Stomach (tissue), 19 donors: ENCODE measurements at places on chromosomes 12 and 14. TPM values are rescaled to one million over a fixed set of nuclear protein-coding genes. Genes with fewer than 3 reads are reported as not detected.
A peak's percentile ranks its signal among the peaks of the same experiment; 100 is the strongest.

DNA sequence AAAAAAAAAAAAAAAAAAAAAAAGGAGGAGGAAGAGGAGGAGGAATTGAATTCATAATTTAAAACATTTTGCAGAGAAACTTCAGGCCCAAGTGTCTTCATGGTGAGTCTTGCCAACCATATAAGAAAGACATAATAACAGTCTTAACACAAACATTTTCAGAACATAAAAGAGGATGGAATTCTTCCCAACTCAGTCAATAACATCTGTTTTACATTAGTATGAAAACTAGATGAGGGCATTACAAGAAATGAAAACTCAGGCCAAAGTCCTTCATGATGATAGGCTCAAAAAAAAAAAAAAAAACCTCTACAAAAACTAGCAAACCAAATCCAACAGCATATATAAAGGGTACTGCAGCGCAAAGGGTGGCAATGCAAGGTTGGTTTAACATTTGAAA, 151.6 kb downstream of the FOXA1 start:
- no peak for DNase-seq

DNA sequence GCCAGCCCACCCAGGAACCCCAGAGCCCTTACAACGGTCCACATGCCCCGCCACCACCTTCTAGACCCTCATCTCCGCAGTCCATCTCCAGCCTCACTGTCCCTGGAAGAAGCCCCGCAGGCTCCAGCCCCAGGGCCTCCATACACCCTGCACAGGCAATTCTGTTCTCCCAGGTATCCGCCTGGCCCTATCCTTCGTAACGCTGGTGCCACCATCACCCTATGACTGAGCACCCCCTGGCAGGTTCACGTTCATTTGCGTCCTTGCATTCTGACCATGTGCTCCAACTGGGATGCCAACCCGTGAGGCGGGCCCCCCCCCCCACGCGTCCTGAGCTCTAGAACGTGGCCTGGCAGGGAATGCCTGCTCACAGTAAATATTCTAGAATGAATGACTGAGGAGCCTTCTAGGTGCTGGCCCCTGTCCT, 675 bp upstream of the SCARB1 start:
- no peak for DNase-seq

The RNASE13 gene
- not detected for total RNA-seq

DNA sequence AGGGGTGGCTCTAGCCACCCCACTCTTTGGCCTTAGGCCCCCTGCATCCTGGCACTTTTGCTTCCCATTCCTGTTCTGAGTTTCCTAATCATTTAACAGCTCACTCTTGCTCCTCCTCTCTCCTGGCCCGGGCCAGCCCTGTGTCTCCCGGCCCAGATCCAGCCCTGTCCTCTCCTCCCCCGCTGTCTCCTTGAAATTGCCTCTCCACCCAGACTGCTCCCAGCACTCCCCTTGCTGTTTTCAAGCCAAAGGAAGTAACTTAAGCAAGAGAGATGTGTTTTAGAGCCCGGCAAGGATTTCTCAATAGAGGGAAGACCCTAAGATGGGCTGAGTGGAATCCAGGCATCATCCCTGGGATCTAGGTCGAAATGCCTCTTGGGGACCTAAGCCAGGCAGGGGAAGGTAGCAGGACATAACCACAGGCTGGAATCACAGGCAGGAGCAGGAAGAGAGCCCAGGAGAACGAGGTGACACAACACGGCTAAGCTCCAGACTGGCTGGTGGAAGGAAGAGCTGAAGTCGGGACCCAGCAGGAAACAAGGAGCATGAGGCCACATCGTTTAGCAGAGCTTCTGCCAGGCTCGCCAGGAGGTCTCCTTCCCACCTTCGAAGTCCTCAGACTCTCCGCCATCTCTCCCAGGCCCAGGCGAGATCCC, 2.0 kb upstream of the LRP1-AS start:
- no peak for DNase-seq

DNA sequence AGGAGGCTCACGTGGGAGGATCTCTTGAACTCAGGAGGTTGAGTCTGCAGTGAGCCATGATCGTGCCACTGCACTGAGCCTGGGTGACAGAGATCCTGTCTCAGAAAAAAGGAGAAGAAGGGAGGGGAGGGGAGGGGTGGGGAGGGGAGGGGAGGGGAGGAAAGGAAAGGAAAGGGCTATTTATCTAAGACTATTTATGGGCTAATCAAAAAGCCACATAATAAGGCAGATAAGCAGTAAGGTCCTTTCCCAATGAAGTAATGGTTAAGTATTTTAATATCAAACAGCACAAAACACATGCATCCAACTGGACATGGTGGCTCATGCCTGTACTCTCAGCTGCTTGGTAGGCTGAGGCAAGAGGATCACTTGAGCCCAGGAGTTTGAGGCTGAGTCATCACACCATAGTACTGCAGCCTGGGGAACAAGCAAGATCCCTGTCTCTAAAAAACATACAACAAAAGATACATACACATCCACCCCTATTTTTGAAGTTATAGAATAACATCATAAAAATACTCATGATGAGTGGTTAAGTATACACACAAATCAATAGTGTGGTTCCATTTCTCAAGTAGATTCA, 9.7 kb downstream of the PAWR start:
- DNase-seq = no peak

- peak; percentile 43 for DNase-seq
Observed at GRCh38 chr12:62190689-62191490, 69.3 kb upstream of the USP15 start.

DNA sequence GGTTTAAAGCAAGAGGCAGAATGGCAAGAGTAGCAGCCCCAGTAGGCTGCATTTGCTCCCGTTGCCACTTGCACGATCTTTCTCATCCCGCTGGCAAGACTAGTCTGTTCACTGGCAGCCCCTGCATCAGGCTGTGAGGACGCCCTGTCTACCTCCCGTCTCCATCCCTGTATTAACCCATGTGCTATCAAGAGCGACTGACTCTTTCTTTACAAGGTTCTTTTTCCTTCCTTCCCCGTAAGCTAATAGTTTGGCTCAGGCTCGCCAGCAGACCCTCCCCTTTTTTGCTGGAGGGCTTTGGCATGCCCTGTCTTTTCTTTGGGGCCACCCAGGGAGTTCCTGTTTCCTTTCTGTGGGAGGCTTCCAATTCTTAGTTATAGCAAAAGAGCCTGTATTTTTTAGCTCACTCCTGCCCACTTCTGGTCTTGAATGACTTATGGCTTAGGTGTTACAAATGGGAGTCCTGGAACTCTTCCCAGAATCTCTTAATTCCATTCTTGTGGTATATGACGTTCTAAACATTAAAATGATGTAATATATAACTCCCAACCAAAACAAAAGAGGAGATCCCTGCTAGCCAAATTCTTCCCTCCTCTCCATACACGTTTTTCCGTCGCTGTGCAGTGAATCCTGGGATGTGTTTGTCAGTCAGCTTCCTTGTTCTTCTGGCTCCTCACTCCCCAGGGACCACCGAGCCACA, 149.0 kb downstream of the PRKCH start:
- DNase-seq = no peak
